ENCODE measurements at places on chromosomes 6 and 20.
A peak's percentile ranks its signal among the peaks of the same experiment; 100 is the strongest.

DNA sequence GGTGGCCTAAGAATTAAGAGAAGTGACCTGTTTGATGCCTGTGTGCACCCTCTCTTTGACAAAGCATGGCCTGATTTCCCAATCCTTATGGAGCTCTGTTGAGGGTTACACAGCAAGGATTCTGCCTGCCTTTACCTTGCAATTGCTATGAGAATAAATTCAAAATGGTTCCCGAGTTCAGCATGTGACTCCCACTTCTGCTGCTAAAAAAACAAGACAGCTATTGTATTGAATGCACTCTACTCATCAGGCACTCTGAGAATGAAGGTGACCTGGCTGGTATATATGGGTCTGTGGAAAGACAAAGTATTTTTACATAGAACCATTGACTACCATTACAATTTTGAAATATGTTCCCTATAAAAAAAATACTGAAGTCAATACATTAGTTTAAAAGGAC lies 190.3 kb downstream of the ATXN1 start:
- no peak for DNase-seq

GRCh38 chr20:50569864-50570836 lies 60.0 kb downstream of the PTPN1 start:
- DNase-seq: no peak

DNA sequence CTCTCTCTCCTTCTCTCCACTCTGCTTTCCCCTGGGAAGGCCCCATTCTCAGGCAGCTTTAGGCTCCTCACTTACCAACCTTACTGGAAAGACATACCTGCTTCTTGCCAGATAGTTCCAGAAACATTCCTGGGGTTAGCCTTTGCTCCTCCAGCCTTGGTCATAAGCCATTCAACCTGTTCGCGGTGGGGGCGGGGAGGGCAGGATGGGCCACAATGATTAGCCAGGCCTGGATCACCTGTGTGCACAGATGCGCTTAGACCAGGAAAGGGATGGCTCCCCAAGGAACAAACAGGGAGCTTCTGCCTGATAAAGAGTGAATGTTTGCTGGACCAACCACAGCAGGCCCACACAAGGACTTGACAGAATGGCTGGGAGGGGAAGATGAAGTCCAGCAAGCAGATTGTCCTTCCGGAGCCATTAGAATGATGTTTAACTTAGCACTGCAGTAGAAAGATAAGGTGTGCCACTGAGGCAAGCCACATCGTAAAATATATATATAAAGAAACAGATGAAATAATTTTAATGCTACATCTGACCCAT lies 57.7 kb upstream of the CDKAL1 start:
- DNase-seq: no peak

- DNase-seq: no peak
These were observed 28.2 kb upstream of the ARMC2 start for GRCh38 chr6:108820006-108820405.

GRCh38 chr6:126718600-126719327 lies 378.8 kb downstream of the CENPW start:
- DNase-seq: no peak

- DNase-seq: no peak
These were observed 113.9 kb downstream of the BMP7 start for GRCh38 chr20:57152557-57152956.

DNA sequence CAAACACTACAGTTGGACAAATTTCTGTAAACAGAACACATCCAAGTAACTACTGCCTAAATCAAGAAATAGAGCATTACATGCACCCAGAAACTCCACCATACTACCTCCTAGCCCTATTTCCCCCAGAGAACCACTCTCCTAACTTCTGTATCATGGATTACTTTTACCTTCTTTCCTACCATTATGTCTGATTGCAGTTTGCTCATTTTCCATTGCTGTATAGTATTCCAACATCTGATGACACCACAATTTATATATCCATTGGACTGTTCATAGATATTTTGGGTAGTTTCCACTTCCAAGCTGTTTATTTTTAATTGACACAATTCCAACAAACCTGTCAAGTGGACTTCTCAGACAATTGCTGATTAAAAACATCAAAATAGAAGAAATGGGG lies 271.1 kb downstream of the CDC5L start:
- DNase-seq: no peak

DNA sequence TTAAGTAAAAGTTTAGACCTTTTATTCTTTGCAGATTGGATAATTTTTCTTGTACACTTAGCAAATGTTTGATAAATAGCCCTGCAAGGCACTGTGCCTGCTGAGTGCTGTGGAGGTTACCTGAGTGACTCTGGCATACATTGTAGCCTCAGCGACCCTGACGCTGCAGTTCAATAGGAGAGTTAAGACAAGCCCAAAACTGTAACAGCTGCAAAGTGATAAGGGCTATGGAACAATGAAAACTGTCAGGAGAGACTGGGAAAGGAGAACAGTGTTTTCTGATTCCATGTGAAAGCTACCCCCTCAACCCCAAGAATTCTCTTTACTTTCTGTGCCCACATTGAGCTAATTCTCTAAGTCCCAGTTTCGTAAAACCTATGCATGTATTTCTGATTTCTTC lies 22.2 kb downstream of the HIVEP1 start:
- DNase-seq: no peak

GRCh38 chr6:12114055-12114503 lies 102.0 kb downstream of the HIVEP1 start:
- DNase-seq: no peak

GRCh38 chr20:38126932-38127621 lies 38.0 kb downstream of the TGM2 start:
- peak; percentile 58 for DNase-seq

DNA sequence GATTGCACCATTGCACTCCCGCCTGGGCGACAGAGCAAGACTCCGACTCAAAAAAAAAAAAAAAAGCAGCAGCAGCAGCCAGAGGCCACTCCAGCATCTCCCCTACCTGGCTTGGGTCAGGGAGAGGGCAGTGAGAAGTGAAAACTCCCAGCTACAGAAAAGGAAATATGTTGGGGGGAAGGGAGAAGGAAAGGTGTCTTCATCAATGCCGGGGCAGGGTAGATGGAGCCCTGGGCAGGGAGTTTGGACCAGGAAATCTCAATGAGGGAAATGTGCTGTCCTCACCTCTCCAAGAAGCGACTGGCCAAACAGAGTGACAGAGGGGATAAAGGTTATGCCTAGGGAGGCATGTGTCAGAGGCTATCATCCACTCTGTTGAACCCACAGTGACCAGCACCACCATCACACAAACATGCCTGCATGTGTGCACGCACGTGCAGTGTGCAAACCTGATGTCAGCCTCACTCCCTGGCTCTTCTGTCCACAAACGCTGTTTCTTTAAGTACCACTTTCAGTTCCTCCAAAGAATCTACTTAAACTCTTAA lies 887 bp upstream of the AIF1 start:
- no peak for DNase-seq

DNA sequence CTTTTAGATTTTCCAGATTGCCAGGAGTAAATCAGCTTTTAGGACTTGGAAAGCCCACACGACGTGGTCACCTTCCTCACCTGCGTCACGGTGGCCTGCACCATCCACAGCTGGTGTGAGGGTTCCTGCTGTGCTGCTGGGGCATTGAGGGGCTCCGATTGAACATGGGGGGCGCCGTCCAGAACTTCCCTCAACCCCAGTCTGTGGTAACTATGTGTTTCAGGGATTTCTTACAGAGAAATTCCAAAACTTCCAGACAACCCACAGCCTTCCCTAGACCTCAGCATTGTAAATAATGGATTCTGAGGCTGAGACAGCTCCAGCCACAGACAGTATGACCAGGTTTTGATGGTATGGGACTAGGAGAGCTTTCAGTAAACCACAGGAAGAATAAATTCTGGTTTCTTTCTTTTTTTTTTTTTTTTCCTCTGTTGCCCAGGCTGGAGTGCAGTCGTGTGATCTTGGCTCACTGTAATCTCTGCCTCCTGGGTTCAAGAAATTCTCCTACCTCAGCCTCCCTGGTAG lies 46.7 kb upstream of the IRF4 start:
- DNase-seq: no peak

- DNase-seq: no peak
These were observed 68.3 kb downstream of the ADTRP start for GRCh38 chr6:11710311-11710761.

- DNase-seq: no peak
These were observed 139.3 kb downstream of the CD164 start for GRCh38 chr6:109242925-109243324.
